ENCODE measurements at places on chromosomes 4 and X.

DNA sequence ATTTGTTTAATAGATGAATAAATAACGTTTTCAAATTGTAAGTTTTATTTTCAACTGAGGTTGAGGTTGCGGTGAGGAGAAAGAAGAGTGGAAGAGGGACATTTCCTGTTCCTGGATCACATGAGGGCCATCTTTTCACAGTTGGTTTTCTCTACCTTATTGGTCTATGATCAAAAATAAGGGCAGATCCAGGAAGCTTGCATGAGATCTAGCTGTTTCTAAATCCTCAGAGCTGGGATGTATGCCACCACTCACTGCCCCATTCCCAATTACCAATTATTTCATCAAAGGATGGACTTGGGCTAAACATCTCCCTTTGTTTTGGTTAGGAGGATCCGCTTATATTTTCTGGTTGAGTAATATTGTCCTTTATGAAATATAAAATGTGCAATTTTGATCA is 104.8 kb upstream of the TLL1 start:
- no peak for DNase-seq

- DNase-seq, result no peak
Measured at GRCh38 chrX:45868425-45868824, 667.7 kb upstream of the DIPK2B start.

- DNase-seq, result no peak
Measured at GRCh38 chrX:120380699-120381098, 18.8 kb downstream of the ATP1B4 start.

GRCh38 chr4:99816545-99817308 is at the start of gene DAPP1:
Gene DAPP1 (plus strand): TSS chr4:99816827. CDS start chr4:99816914, 87 bp downstream.
- peak; percentile 51 for DNase-seq

Data from stimulated activated CD4-positive, alpha-beta T cell treated with anti-CD3 and anti-CD28 coated beads, Interleukin-1b, Interleukin-23, amount 100 ng/mL, for 4 hours (primary cell).